CD4-positive, alpha-beta T cell (primary cell): ENCODE measurements at places on chromosomes 7 and 10.

GRCh38 chr10:92719991-92720830 is 30.5 kb downstream of the HHEX start:
- DNase-seq, result no peak

GRCh38 chr10:77949167-77949566 is 22.6 kb upstream of the DLG5 start:
- no peak for DNase-seq

DNA sequence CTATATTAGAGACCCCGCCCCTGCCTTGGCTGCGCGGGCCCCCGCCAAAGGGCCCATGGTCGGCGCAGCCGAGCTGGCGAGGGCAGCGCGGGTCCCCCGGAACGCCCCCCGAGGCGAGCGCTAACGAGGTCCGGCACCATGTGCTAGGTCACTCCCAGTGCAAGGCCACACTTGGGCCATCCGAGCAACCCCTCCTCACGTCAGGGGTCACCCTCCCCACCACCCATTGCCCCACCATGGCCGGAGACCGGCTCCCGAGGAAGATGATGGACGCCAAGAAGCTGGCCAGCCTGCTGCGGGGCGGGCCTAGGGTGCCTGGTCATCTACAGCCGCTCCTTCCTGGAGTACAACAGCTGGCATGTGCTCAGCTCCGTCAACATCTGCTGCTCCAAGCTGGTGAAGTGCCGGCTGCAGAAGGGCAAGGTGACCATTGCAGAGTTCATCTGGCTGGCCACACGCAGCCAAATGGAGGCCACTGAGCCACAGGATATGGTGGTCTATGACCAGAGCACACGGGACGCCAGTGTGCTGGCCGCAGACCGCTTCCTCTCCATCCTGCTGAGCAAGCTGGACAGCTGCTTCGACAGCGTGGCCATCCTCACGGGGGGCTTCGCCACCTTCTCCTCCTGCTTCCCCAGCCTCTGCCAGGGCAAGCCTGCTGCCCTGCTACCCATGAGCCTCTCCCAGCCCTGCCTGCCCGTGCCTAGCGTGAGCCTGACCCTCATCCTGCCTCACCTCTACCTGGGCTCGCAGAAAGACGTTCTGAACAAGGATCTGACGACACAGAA is 12.4 kb upstream of the SEC24C start:
- no peak for DNase-seq

DNA sequence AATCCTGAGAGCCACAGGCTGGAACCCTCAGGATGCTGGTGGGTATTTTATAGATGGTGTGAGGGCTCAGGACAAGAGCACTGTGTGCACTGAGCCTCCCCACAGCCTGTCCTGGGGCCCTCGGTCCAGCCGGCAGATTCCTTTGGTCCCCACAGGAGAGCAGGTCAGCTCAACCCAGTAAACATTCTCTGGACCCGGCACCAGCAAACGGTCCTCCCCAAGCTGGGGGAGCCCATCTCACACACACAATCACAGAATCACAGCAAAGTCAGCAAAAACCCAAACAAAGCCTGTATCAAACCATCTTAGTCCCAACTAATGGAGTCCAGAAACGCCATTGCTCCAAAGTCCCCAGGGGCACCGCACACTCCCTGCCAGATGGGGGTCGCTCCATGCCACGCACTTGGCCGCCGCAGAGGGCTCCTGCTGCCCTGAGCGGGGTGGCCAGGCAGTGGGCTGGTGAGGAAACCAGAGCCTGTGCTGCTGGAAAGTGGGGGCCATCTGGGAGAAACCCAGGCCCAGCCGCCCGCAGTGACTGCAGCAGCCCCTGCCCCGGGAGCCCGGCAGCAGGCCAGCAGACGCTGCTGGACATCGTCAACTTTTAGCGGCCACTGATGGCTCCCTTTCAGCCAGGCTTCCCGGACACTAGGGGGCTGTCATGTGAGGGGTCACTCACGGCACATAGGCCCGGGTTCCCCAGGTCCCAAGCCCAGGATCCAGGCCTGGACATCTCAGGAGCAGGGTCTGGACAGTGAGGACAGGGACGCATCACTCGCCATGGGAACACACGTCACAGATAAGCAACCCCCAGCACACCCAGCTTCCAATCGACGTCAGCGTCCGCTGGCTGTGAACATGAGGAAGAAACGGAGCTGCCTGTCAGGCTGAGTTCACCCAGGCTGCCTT is 52.6 kb downstream of the DPYSL4 start:
- no peak for DNase-seq

DNA sequence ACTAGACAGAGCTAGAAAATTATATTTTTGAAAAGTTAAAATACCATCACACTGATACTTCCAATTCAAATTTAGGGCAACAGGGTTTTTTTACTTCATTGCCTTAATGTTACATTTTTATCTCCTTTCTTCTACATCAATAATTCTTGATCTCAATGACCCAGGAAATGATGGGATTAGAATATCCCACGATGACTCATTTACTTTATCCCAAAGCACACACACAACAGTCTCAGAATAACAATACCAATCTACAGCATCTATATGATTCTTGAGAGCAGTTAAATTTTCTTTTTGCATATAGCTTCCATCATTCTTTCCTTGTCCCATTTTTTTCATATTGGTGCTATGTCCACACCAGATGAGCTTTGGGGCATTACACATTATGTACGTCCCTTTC is 98.4 kb upstream of the EEPD1 start:
- no peak for DNase-seq

DNA sequence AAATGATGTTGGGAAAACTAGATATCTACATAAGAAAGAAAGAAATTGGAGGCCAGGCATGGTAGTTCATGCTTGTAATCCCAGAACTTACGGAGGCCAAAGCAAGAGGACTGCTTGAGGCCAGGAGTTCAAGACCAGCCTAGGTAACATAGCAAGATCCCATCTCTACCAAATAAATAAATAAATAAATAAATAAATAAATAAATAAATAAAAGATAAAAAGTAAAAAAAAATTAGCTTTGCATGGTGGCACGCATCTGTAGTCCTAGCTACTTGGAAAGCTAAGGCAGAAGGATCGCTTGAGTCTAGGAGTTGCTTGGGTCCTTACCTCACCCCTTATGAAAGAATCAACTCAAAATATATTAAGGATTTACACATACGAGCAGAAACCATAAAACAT is 193.5 kb upstream of the NOBOX start:
- DNase-seq, result no peak

- DNase-seq, result no peak
These were observed 205.1 kb downstream of the CACNB2 start for GRCh38 chr10:18345308-18345707.

GRCh38 chr10:124578231-124579010 is 116.8 kb downstream of the LHPP start:
- DNase-seq, result no peak

GRCh38 chr7:136146925-136147324 is 169.8 kb upstream of the MTPN start:
- DNase-seq, result no peak

DNA sequence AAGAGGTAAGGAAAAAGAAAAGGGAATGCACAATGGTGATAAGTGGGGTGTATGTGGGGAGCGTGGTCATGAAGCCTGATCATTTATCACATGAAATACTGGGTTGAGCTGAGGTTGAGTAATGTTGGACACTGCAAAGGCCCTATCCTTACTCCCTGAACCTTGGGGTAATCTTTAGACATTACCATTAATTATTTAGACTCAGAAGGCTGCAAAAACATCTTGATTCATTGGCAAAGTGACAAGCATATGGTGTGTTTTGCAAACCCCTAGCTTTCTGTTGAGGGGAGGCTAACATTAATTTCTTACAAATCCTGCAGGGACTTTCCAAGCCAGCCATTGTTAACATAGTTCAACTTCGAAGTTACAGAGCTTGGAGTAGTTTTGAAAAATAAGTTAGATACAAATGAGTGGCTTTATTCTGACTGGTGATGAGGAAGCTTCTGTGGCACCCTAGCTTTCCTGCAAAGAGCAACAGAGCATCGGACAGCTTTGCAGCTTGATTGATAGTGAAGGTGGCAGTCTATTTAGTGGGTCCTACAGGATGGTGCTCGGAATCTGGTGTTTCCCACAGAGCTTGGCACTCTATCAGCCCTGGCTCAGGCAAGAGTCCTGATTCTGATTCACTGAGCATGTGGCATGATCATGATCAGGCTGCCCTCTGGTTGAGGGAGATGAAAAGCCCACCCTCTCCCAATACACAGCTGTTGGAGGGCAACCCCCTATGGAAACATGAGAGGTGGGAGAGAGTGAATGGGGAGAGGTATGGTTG is 153.7 kb upstream of the NPVF start:
- DNase-seq, result no peak

DNA sequence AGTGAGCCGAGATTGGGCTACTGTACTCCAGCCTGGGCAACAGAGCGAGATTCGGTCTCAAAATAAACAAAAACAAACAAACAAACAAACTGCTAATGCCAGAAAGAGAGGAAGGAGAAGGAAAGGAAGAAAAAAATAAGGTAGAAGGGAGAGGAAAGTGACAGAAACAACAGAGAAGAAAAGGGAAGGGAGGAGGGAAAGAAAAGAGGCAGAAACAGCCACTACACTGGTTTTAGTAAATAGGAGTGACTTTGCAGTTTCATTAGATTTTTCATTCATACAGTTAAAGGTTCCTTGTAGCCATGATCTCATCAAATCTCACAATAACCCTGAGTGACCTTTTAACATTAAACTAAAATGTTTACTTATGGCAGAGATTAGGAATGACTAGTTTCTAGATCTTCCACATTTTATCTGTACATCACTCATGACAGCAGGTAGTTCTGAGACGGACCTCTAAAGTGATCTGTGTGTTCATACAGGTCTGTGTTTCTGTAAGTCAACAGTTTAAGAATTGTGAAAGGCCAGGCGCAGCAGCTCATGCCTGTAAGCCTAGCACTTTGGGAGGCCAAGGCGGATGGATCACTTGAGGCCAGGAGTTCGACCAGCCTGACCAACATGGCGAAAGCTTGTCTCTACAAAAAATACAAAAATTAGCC is 191.3 kb upstream of the KLF14 start:
- no peak for DNase-seq

- no peak for DNase-seq
These were observed 4.7 kb downstream of the SUFU start for GRCh38 chr10:102508506-102508905.

DNA sequence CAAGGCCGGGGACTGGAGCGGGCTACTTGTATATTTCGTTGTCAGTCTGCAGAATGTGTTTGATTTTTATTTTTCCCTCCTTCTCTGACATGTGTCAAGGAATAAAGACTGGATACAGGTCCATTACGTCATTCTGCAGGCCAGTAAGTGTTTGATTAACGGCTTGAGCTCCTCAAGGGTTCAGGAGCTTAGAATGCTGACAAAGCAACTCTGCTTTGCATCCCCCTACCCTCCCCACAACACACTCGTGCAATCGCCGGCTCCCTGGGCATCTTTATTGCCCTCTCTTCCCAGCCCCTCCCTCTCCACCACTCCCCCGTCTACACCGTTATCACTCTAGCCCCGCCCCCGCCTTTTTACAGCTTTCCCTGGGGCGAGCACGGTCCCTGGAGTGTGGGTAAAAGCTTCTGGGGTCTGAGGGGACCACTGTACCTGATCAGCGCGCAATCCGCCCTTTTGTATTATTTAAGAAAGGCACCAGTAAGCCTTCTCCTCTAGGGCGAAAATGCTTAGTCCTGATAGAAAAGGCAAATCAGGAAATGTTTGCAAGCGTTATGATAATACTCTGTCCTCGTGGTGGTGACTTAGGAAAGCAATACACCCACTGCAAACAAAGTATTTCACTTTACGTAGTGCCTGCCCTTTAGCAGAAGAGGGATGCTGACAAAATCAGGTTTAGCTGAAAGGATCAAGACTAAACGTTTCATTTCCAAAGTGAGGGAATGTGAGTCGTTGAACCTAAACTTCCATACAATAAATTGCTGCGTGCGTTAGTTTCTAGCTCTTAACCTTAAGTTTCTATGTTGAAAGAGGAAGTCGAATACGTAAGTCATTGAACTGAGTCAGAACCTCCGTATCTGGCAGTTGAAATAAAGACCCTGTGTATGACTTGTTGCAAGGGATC is 1.4 kb upstream of the CREB5 start:
- no peak for DNase-seq
